ENCODE measurements at places on chromosomes 12 and 14. TPM values are rescaled to one million over a fixed set of nuclear protein-coding genes. Genes with fewer than 3 reads are reported as not detected.

PLEKHD1 gene
- total RNA-seq = 0.48 TPM

UNC79 gene
- 2.5 TPM for total RNA-seq

MFAP5 gene
- total RNA-seq = 0.86 TPM

PKP2 gene
- total RNA-seq = 44.2 TPM

PXN gene
- 109 TPM for total RNA-seq

GPR84 gene
- not detected for total RNA-seq

ATP5MC2 gene
- total RNA-seq = 401 TPM

NDUFA9 gene
- total RNA-seq = 67.0 TPM

ACSM4 gene
- not detected for total RNA-seq

- DNase-seq = no peak
These were observed 419.6 kb downstream of the MED13L start for GRCh38 chr12:115857923-115858322.

DNA sequence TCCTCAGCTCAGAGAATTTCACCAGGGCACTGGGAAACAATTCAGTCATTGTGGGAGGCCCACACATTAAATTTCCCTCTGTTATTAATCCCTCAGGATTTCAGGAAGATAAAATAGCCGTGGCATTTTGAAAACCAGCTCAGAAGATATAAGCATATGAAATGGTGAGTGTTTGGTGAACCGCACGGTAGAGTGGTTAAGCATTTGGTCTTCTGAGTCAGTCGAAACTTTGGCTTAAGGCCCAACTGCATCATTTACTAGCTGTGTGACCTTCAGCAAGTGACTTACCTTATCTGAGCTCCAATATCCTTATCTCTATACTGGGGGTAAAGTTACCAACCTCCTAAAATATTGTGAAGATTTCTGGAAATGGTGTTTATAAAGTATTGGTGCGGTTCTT, 5.2 kb upstream of the VRK1 start:
- no peak for DNase-seq

- DNase-seq = no peak
These were observed 149.4 kb downstream of the SNAPC1 start for GRCh38 chr14:61911574-61911973.

DNA sequence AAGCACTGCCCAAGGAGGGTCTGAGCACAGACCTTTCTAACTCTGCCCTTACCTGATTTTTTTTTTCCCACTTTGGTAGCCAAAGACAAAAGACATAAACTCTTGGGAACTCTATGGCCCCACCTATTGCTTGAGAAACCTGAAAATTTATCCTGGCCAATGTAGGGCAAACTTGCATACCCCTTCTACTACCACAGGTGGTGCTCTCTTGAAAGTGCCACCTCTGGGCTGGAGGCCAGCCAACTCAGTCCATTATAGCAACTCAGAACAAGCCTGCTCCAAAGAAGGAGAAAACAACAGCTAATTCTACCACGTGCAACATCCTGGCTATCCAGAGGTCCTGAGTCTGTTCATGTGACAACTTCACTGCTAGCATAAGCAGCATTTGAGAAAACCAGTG, 55.7 kb upstream of the ABCD2 start:
- DNase-seq = no peak

DNA sequence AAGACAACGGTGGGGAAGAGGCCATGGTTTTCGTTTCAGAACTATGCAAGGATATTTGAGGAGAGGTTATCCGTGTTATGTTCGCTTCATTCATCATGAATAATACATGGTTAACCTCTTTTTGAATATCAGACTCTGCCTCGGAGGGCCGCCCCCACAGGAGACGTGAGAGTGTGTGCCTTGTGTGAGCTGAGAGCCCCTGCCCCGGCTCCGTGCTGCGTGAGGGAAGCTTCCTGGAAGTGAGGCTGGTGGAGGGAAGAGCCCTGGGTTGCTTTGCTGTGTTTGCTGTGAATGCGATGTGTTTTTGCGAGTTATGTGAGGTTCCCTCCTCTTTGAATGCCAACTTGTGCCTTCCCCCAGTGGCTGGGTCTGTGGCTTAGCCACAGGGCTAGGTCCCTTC, 146.0 kb upstream of the RTL1 start:
- no peak for DNase-seq

DNA sequence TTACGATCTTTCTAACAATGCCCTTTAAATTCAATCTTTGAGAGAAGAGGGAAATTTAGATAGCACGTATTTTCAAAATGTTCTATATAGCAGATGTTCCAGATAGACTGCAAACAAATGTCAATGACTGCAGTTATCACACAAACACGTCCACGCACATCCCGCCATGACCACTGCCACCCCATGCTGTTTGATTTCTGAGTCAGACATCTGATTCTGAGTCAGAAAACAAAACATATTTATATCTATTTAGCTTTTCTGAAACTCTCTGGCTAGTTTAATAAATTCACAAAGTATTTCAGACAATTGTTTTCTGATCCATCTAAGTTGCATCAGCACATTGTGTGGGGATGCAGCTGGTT, 105.9 kb upstream of the BCAT1 start:
- DNase-seq = no peak

DNA sequence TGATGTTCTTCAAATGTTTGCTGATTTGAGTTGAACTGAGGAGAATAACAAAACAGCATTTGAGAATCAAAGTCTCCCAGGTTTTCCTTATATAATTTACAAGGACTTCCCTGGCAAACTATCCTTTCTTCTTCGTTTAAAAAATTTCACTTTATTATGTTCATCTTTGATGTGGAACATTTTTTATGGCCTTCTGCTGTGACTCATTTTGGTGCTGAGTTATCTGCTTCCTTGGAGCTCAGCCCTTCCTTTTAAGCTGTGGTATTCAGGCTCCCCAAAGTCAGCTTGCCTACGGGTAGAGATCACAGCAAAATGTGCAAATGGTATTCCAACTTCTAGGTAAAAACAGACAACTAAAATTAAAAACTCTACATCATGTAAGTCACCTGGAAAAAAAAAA, 1.4 kb upstream of the ANO4 start:
- DNase-seq = no peak

GRCh38 chr14:99730876-99731546, 46.9 kb downstream of the CYP46A1 start:
- no peak for DNase-seq

- no peak for DNase-seq
These were observed 4.7 kb downstream of the ACIN1 start for GRCh38 chr14:23090254-23090636.

DNA sequence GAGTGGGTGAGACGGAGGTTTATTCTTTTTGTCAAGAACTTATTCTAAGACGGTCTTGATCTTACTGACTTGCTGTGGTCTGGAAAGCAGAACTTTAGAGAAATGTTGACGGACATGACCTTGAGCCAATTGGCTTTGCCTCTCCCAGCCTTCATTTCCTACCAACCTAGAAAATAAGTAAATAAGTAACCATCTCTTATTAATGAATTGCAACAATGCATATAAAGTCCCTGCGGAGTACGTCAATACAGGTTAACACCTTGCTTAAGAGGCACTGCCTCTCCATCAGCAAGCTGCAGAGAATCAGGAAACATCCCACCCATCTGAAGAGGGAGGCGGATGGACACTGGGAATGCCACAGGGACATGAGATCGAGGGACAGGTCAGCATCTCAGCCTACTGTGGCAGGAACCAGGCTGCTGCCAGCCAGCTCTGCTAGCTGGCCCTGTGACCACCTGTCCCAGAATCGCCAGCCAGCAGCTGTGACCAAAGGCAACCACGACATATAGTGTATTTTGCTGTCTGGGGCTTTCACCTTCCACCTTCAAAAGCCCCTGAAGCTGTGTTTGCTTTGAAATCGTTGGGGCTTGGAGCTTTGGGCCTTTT, 208.3 kb downstream of the BCL11B start:
- DNase-seq = no peak

DNA sequence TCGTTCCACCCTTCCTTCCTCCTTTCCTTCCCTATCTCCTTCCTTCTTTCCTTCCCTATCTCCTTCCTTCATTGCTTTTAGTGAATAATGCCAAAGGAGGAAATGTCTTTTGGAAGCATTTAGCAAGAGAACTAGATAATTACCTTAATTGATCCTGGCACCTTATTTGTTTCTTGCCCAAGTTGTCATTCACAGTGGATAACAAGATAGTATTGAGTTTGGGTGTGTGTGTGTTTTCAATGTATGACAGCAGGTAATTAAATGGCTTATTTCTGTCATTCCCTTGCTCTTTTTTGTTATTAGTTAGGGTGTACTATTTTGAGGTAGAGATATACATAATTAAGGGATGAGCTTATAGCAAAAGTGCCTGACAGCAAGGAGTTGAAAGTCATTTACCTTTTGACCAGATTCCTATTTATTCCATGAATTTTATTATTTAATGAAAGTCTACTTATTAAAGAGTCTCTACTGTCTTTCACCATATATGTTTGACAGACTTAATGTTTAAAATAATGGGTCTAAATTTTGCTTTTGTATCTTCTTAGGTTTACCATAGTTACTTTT, 30.2 kb downstream of the EID3 start:
- DNase-seq = no peak

DNA sequence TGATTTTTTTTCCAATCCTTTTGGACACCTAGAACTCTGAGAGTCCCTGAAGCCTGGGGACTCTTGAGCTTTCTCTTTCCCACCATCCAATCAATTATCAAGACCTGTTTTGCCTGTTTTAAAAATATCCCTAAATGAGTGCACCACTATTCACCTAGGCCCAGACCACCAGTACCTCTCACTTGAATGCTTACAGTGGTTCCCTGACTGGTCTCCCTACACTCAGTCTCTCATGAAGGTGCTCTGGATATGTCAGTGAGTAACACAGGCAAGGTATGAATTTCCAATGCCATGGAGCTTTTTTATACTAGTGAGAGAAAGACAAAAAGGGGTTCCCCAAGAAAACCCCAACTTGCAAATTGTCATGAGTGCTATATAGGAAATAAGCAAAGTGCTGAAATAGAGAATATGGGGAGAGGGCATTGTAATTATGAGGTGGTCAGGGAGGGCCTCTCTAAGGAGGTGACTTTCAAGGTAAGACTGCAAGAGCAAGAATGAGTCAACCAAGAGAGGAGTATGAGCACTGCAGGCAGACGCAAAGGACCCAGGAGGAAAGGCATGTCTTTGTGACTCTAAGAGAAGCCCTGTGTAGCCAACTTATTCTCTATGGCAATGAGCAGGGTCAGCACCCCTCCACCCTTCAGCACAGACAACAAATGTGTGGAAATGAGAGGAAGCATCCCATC, 85.3 kb upstream of the MBIP start:
- no peak for DNase-seq

DNA sequence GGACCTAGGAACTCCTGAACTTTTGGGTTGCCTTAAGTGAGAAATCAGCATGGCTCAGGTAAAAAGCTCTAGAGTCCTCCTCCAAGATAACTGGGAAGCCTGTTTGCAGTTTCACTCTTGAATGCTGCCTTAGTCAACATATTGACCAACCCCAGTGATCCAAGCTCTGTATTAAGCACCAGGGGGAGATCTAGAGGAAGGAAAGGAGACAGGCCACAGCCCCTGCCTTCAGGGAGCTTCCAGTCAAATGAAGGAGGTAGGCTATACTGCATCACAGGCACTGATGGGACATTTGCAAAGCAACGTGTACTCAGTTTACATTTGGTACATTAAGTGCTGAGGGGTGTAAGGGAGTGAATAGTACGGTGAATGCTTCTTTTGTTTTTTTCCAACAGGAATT, 1.2 kb upstream of the CSAD start:
- no peak for DNase-seq

DNA sequence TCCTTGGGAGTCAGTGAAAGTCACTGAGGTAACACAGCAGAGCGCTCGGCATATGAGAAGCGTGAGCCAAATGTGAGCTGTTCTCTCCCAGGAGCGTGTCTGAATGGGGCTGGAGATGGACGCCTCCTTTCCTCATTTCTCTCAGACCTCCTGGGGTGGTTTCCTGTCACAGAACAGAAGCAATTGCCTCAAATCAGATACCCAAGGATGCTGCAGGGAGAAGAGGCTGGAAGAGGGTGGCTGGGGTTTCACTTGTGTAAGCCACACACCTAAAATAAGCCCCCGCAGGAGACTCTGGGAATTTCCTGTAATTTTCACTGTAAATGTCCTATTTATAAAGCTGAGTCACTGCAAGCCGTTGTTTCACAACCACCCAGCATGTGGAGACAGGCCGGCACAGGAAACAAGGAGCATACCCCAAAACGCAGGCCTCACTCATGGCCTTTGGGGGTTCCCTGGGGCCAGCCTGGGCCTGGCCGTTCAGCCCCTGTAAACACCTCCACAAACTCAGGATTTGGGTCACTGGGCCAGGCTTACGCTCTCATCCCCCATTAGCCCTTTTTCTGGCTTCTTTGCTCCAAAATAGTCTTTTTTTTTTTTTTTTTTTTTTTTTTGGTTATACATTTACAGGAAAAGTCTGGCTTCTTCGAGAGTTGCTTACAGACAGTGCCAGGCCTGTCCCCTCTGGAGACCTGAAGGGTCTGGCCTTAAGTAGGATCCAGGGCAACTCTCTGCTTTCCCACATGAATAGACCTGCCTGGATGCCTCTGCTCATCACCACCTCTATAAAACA, 55.3 kb downstream of the VCPKMT start:
- DNase-seq = no peak
